Stimulated activated CD8-positive, alpha-beta memory T cell treated with anti-CD3 and anti-CD28 coated beads, Interleukin-7, amount 100 ng/mL, for 4 hours (primary cell): ENCODE measurements at places on chromosomes 3 and 15.

DNA sequence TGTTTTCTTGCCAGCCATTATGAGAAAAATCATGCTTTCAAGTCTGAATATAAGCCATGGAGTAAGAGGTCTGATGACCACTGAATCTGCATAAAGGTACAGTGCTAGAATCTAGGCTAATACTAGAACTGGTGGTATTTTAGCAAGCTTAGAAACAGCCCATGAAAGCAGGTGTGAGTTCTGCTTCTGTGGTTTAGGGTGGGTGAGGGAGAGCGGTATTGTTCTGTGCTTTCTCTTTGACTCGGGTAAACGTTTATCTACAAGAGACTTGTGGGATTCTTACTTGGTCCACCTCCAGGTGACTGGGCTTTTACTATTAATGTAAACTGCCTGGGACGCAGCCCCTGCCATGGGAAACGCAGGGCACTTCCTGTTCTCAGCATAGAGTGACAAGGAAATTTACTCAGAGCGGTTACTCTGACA, 55.2 kb downstream of the PGPEP1L start:
- no peak for DNase-seq

DNA sequence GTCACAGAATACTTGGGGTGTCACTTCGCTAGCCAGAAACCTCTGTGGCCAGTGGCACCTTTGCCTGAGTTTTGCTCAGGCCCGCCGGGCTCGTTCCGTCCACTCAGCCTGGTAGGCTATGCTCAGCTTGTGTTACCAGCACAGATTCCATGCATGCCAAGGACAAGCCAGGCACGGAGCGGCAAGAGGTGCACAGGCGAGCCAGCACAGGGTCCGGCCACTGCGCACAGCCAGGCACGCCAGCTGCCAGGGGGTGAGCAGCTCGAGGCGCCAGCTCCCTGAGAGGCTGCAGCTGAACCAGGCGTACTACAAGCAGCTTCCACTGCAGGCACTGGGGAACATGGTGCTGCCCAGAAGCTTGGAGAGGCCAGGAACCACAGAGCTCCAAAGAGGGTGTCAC, 14.7 kb downstream of the PCYT1A start:
- DNase-seq, result no peak

DNA sequence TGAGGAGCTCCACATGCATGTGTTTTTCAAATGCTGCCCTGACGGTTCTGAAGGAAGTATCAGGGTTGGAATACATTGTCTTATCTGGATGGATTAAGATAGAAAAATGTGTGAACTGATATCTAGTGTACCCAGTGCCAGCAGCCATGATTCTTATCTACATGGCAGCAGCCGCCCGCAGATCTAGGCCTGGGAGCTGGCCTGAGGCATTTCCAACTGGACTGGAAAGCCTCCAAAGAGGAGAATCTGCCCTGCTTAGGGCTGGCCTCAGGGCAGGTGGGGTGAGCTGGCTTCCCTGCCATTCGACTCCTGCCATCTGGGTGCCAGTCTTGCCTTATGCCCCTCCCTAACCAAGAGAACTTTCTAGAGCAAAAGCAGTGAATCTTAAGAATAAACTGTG, 125.8 kb downstream of the SSR3 start:
- DNase-seq, result no peak

DNA sequence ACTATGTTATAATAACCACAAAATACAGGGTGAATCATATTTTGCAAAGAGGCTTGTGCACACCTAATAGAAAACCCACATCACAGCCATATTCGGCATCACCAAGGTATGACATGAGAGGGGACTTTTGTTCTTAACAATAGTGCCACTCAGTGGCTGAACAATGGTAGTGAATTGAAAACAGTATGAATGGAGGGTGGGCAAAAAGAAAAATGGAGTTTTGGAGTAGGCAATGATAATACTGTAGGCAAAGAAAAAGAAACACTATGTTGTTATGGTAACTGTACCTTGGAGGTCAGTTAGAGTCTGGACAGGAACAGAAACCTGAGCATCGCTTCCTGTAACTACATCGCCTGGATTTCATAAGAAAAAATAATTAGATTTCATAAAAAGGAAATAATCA, 348.6 kb downstream of the PLCL2 start:
- peak; percentile 10 for DNase-seq

DNA sequence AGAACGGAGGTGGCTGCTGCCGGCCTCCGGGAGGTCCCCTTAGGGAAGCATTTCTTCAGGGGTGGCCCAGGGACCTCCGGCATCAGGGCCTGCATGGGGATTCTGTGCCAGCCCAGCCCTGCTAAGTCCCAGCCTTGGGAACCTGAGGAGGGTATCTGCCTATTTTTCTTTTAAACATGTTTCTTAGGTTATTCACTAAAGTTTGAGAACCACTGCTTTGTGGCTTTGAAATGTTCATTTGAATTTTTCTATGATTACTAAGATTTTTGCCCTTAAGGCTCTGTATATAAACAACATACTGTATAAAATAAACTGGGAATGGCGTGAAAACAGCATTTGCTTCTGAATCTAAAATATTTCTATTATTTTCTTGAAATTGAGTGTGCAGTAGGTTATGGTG, 24.4 kb downstream of the FAN1 start:
- DNase-seq, result no peak

DNA sequence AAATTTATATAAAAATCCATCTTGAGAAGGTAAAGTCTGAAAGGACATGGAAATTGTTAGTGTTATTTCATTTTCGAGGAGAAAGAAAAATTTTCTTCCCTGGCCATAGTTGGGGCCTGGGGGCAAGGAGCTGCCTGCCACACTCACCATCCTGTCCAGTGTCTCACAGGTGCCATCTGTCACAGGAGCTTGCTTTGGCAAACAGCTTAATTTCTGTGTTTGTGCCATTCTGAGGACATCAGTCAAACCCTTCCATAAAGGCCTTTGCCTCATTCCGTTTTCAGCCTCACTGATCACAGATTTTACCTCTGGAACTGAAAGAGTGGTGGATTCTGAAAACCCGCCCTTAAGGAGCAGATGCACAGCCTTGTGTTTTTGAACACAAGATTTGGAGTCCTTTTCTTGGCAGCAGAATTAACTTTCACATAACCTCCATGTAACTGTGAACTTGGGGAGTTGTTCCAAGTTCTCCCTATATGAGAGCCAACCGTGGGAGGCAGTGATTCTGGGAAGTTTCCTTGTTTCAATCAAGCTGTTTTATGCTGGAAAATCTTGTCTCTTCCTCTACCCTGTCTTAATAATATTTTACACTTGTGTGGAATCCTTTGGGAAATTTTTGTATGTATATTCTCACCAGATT, 254.7 kb downstream of the CACNA2D3 start:
- DNase-seq, result no peak

DNA sequence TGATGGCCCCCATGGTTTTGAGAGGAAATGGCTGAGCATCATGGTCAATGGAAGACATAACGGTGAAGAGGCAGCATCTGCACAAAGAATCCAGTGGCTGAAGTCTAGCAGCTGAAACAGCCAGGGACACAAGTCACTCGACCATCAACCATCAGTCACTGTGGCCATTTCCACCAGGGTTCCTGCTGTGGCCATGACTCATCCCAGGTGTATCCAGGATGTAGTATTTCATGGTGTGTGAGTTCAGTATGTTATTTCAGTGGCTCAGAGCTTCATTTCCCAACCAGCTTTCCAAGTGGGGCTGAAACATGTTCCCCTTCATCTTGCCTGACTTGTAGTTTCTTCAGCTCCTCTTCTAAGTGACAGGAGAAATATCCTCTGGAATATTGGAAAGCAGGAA, 47.8 kb upstream of the WNT5A start:
- DNase-seq, result no peak

- DNase-seq, result no peak
These were observed 1.5 kb upstream of the CACNA2D3 start for GRCh38 chr3:54120657-54121413.

DNA sequence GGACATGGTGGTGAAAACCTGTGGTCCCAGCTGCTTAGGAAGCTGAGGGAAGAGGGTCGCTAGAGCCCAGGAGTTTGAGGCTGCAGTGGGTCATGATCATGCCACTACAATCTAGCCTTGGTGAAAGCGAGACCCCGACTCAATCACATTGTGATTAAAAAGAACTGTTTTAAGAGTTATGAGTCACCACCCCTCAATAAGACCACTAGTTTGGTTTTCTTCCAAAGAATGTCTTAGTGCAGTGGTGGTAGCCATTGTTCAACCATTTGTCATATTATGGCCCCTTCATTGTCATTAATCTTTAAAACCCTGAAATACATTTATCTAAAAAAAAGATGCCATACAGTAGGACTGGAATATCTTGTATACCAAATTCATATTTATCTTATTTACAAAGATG, 48.8 kb downstream of the BLM start:
- no peak for DNase-seq

GRCh38 chr15:37103475-37104423, 3.4 kb upstream of the MEIS2 start:
- DNase-seq, result no peak

GRCh38 chr3:56251343-56251945, 216.8 kb downstream of the ERC2 start:
- DNase-seq, result no peak

GRCh38 chr15:79394231-79394630, 37.9 kb upstream of the MINAR1 start:
- no peak for DNase-seq

GRCh38 chr15:74657846-74658245, 38.0 kb downstream of the EDC3 start:
- no peak for DNase-seq

GRCh38 chr15:98155356-98155755, 194.9 kb downstream of the ARRDC4 start:
- no peak for DNase-seq

DNA sequence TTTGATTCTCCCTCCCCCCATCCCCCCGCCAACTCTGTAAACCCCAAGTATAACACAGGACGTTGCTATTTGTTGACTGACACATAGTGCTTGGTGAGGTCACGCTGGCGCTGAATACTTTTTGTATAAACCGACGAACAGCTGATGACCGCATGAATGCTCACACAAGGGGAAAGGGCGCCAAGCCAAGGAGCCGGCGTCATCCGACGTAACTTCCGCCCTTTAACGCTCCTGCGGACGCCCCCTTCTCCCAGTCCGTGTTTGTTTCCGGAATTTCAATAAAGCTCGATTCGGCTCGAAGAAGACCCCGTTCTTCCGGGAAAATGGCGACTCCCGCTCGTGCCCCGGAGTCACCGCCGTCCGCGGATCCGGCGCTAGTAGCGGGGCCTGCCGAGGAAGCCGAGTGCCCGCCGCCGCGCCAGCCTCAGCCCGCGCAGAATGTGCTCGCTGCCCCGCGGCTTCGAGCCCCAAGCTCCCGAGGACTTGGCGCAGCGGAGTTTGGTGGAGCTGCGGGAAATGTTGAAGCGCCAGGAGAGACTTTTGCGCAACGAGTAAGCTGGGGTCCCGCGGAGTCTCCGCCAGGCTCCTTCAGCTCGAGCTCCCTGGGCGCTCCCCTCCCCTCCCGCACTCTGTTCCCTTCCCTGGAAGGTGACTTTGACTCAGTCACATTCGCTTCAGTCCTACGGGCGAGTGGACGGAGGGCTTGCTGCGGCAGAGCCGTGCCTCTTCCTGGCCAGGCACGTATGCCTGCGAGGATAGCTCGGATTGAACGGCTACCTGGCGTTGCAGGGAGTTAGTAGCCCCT, at the start of gene POLR2M:
Gene POLR2M, plus strand, starts transcription at position 310 of the 805 bp plus-strand sequence. Its CDS starts 129 bp downstream, at position 439.
- peak; percentile 89 for DNase-seq

DNA sequence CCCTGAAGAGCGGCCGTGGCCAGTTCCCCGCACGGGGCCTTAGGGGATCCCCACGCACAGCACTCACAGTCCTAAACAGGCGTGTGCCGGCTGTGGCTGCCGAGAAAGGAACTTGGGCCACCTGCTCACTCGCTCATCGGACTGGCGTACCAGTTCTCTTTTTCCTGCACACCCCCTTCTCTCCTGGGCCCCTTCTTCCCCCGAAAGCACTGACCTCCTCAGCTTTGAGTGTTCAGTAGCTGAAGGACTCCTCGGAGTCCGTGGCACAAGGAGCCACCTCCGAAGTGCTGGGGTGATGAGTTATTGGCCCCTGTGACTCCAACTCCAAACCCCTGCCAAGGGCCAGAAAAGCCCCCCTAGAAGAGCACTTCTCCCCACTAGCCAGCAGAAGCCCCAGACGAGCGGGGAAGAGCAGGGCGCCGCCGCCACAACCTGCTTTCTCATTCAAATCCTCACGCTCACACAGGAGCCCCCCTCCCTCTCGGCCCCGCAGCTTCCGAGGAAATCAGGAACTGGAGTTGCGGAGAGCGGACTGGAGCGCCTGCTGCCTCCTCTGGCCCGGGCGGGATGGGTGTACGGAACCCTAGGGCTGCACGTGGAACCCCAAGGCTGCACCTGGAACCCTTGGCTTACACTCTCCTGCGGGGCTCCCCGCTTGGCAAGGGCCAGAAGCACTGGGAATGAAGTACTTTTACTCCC, at the start of gene PLCH1:
Gene PLCH1, minus strand, starts transcription at position 446 of the 699 bp plus-strand sequence. CDS start 40,847 bp downstream, outside the sequence.
- no peak for DNase-seq

DNA sequence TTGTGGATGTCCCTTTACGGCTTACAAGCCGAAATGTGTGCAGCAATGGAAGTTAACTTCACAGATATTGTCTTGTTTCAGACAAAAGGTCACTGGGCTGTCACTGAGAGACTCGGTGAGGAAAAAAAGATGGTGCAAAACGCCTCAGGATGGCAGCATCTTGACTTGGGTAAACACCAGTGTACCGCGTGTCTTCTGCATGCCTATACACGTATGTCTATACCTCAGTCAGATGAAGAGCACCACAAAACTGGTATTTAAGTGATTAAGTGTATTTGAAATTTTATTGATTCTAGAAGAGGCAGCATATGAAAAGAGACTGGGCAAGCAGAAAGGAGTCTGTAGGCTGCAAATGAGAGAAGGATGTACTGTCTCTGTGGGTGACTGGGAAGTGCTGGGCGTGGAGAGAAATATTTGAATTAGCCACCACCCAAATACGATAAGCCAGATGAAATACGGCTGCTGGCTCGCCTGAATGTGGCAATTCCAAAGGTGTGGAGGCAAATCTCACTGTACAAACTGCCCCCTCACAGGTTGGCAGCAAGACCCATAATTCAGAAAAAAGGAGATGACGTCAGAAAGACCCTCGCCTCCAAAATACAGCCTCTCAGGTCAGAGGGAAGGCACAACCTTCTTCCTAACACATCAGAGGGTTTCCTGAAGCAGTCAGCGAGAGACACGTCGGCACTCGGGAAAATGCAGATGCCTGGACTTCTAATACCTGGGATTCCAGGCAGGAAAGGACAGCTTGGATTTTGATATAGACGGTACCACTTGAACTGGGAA, 53.4 kb upstream of the NEO1 start:
- no peak for DNase-seq

- DNase-seq, result peak; percentile 8
These were observed 42.5 kb downstream of the MCF2L2 start for GRCh38 chr3:183385698-183386613.

GRCh38 chr3:132417695-132418411, 551 bp downstream of the DNAJC13 start:
- DNase-seq, result peak; percentile 10

GRCh38 chr3:194306771-194307640, 44.1 kb downstream of the CPN2 start:
- DNase-seq, result no peak

- DNase-seq, result no peak
These were observed 50.7 kb upstream of the IGF1R start for GRCh38 chr15:98597666-98598065.

DNA sequence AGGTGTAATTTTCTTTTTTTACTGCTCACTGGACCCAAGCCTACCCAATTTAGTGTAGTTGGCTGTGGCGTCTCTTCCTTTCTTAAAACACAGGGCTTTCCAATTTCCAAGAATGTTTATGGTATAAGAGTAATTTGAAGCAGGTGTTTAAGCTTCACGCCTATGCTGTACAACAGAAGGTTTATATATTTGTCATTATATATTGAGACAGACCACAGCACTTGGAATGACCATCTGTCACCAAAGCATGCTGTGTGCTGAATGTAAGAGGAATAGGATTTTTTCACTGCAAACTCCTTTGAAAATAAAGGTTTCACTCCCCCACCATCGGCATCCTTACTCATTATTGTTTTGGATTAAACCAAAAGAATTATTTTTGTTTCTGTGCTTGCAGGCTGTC, 325.7 kb downstream of the OTOL1 start:
- DNase-seq, result no peak
